ENCODE measurements at places on chromosomes 7 and 10. TPM values are rescaled to one million over a fixed set of nuclear protein-coding genes. Genes with fewer than 3 reads are reported as not detected.

Gene DNA2
- total RNA-seq = 69.0 TPM

Gene GPR85
- total RNA-seq = 0.08 TPM

DNA sequence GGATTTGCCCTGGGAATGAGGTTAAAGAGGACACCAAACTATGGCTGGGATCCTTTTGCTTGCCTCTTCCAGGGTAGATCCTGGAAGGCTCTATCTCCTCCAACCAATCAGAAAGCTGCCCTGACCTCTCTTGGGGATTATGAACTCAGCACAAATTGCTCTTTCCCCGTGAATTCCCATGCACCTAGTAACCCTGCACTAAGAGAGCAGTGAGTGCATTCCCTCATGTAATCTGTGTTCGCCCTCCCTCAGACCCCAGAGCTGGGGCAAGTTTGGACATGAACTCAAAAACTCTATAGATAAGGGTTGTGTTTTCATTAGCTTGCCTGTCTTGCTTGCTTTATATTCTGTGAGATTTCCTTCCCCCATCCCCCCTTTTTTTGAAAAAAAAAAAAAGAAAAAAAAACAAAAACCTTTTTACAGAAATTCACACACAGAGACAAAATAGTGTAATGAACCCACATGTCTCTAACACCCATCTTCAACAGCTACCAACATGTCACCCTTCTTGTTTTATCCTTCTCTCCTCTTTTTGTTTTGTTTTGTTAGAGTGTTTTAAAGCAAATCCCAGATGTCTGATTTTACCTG, 225.5 kb upstream of the TCF7L2 start:
- no peak overlapping the region for H3K27ac ChIP-seq
- no peaks in the 10 kb centered on the region for H3K36me3 ChIP-seq
- H3K4me1 ChIP-seq = no peaks in the 10 kb centered on the region
- H3K27me3 ChIP-seq = no peaks in the 10 kb centered on the region

DNA sequence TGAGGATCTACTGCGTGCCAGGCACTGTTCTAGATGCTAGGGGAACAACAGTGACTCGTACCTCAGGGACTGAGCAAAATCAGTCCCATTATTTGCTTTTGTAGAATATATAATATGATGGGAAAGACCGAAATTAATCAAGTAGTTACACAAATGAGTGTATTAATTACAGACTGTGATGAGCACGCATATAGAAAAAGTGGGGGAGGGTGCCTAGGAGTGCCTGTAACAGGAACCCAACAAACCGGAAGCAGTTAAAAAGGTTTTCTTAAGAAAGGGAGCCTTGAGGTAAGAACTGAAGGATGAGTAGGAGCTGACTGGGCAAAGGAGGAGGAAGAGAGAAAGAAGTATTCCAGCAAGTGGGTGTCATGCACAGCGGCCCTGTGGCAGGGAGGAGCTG, 28.2 kb upstream of the IL6 start:
- no peak for DNase-seq
- peak overlapping the region; percentile 94 for H3K27ac ChIP-seq
- H3K4me1 ChIP-seq = peaks cover 68% of the 10 kb centered on the region
- peak overlapping the region; percentile 92 for H3K4me3 ChIP-seq
- no peaks in the 10 kb centered on the region for H3K27me3 ChIP-seq
- peaks cover 11% of the 10 kb centered on the region for H3K36me3 ChIP-seq

DNA sequence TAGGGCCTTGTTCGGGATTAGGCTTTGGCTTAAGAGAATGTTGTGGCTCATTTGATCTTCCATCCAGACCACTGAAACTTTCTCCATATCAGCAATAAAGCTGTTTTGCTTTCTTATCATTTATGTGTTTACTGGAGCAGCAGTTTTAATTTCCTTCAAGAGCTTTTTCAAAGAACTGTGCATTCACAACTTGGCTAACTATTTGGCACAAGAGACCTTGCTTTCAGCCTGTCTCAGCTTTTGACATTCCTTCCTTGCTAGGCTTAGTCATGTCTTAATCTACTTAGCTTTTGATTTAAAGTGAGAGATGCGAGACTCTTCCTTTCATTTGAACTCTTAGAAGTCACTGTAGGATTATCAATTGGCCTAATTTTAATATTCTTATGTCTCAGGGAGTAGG, 19.1 kb upstream of the AKR1B1 start:
- peaks cover 11% of the 10 kb centered on the region for H3K27me3 ChIP-seq
- no peak overlapping the region for H3K4me3 ChIP-seq
- no peaks in the 10 kb centered on the region for H3K4me1 ChIP-seq
- H3K27ac ChIP-seq = no peak overlapping the region
- DNase-seq = no peak
- no peaks in the 10 kb centered on the region for H3K36me3 ChIP-seq

GRCh38 chr7:50391386-50391785, 58.8 kb downstream of the FIGNL1 start:
- peaks cover 57% of the 10 kb centered on the region for H3K36me3 ChIP-seq
- H3K4me3 ChIP-seq = no peak overlapping the region
- peaks cover 73% of the 10 kb centered on the region for H3K4me1 ChIP-seq
- no peaks in the 10 kb centered on the region for H3K27me3 ChIP-seq
- peak overlapping the region; percentile 95 for H3K27ac ChIP-seq
- DNase-seq = no peak

Measured in natural killer cell treated with Interleukin-12 subunit alpha and Interleukin-12 subunit beta and Interleukin-15 and Interleukin-18, amount 100 ng/mL, for 72 hours (primary cell).